ENCODE measurements at places on chromosomes 4 and X.

- no peak for DNase-seq
Measured at GRCh38 chr4:172125443-172125842, 312.2 kb downstream of the GALNTL6 start.

GRCh38 chrX:50470103-50471031 is at the start of gene DGKK:
Gene DGKK (minus strand): TSS chrX:50470825. CDS start chrX:50470678, 147 bp downstream.
- no peak for DNase-seq

- no peak for DNase-seq
Measured at GRCh38 chr4:27717431-27717755, 856.8 kb downstream of the STIM2 start.

GRCh38 chr4:56127716-56128115 is 179.0 kb downstream of the CEP135 start:
- no peak for DNase-seq

DNA sequence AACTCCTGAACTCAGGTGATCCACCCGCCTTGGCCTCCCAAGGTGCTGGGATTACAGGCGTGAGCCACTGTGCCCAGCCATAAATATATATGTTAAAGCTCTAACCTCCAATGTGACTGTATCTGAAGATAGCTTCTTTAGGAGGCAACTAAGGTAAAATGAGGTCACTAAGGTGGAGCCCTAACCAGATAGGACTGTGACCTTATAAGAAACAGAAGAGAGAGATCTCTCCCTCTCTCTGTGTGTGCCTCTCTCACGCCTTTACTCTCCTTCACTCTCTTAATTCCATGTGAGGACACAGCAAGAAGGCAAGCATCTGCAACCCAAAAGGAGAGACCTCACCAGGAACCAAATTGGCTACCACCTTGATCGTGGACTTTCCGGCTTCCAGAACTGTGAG is 926 bp upstream of the MAGIX start:
- DNase-seq = no peak

DNA sequence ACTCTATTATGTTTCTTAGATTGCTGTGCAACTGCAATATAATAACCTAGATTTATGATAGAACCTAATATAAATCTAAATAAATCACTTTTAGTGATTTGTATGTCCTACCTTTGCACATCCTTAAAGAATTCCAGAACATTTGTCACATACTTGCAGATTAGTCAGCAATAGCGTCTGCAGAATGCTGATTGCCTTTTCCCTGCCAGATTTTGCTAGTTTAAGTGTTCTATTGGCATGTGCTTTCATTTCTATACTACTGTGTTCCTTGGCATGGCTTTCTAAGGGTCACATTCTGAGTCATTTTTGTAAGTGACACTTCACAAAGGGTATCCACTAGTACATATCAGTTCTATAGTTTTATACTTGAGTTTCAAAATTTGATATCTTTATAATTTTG is 303.1 kb upstream of the GIMD1 start:
- no peak for DNase-seq
